Immature natural killer cell (primary cell): ENCODE measurements at places on chromosomes 5 and 9. TPM values are rescaled to one million over a fixed set of nuclear protein-coding genes. Genes with fewer than 3 reads are reported as not detected.

SPINK13 gene
- polyA plus RNA-seq: not detected

MRPL41 gene
- 87.7 TPM for polyA plus RNA-seq

PCSK1 gene
- polyA plus RNA-seq: not detected

TGFBI gene
- 13.3 TPM for polyA plus RNA-seq

SPEF2 gene
- polyA plus RNA-seq: 2.2 TPM

NR4A3 gene
- polyA plus RNA-seq: 0.88 TPM

BNIP1 gene
- polyA plus RNA-seq: 14.4 TPM

FAXDC2 gene
- 0.72 TPM for polyA plus RNA-seq

PCDHGB3 gene
- 0.15 TPM for polyA plus RNA-seq

ARL15 gene
- 15.0 TPM for polyA plus RNA-seq

DNA sequence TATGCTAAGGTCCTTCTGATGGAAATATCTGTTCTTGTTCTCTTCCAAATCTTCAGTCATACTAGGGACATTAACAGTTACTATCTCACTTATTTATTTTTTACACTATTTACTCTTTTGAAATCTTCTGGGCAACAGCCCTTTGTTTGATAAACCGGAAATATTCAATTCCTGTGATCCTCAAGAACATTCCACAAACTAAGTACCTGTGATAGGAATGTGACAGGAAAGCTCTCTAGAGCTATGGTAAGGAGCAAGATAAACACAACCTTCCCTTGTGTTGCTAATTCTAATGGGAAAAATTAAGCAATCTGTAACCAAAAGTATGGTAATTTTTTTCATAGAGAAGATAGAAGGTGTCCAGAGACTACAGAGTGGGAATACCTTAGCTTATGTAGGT, 22.0 kb upstream of the ANKRD34B start:
- H3K36me3 ChIP-seq: no peaks in the 10 kb centered on the region
- no peak overlapping the region for H3K27ac ChIP-seq
- H3K4me3 ChIP-seq: no peak overlapping the region
- H3K27me3 ChIP-seq: no peaks in the 10 kb centered on the region

- no peak overlapping the region for H3K27ac ChIP-seq
- no peak for DNase-seq
- H3K27me3 ChIP-seq: peaks cover 3% of the 10 kb centered on the region
- H3K36me3 ChIP-seq: no peaks in the 10 kb centered on the region
- H3K4me3 ChIP-seq: no peak overlapping the region
These were observed 791.9 kb upstream of the CDH6 start for GRCh38 chr5:30401479-30402058.

DNA sequence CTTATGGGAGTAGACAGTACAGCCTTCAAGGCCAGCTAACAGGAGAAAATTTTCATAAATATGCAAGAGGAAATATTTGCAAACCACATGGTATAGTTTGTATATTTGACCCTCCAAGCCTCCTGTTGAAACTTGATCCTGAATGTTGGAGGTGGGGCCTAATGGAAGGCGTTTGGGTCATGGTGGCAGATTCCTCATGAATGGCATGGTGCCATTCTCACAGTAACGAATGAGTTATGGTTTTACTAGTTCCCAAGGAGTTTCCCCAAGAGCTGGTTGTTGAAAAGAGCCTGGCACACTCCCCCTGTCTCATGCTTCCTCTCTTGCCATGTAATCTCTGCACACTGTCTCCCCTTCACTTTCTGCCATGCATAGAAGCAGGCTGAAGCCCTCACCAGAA, 3.3 kb upstream of the PAIP1 start:
- peaks cover 6% of the 10 kb centered on the region for H3K27me3 ChIP-seq
- peaks cover 17% of the 10 kb centered on the region for H3K4me1 ChIP-seq
- no peak overlapping the region for H3K4me3 ChIP-seq
- no peak for DNase-seq
- no peaks in the 10 kb centered on the region for H3K36me3 ChIP-seq

DNA sequence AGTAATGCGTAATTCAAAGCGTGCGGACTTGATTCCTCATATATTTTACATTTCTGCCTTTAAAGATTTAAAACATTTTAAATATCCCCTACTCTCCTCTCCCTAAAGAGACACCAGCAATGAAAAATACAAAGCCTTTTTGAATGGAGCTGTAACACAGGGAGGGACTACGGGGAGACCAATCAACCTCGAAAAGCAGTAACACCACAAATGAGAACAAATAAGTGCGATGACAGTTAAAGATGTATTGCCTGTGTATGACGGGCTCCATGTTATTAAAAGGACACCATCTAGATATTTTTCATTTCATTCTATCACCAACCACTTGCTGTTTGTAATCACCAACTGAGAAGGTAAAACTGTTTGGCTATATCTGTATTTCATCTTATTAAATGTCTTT, 230.3 kb upstream of the TBCA start:
- no peak overlapping the region for H3K4me3 ChIP-seq
- no peaks in the 10 kb centered on the region for H3K4me1 ChIP-seq
- H3K36me3 ChIP-seq: peaks cover 3% of the 10 kb centered on the region
- H3K27me3 ChIP-seq: no peaks in the 10 kb centered on the region
- DNase-seq: no peak

DNA sequence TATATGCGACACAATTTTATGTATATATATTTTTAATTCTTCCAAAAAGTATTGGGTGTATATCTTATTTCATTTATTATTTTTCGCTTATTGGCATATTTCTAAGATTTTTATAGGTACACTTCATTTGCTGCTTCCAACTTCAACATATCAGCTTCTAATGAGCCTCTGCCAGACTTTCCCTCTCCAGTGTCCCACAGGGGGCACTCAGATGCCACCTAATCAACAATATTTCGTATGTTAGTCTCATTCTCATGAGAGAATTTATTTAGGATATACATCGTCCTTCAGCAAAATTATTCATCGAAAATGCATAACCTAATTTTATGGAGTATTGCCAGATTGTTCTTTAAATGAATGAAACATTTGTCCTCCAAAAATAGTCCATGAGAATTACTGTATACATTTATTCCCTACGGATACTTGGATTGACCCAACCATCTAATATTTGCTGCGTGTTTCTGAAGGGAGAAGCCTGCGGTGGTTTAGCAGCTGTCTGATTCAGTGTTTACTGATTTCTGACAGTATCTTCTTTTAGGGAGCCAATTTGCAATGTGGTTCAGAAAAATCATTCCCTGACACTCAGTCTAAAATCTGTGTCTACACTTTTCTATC, 100.6 kb upstream of the SELENOP start:
- peak; percentile 65 for DNase-seq
- no peaks in the 10 kb centered on the region for H3K36me3 ChIP-seq

DNA sequence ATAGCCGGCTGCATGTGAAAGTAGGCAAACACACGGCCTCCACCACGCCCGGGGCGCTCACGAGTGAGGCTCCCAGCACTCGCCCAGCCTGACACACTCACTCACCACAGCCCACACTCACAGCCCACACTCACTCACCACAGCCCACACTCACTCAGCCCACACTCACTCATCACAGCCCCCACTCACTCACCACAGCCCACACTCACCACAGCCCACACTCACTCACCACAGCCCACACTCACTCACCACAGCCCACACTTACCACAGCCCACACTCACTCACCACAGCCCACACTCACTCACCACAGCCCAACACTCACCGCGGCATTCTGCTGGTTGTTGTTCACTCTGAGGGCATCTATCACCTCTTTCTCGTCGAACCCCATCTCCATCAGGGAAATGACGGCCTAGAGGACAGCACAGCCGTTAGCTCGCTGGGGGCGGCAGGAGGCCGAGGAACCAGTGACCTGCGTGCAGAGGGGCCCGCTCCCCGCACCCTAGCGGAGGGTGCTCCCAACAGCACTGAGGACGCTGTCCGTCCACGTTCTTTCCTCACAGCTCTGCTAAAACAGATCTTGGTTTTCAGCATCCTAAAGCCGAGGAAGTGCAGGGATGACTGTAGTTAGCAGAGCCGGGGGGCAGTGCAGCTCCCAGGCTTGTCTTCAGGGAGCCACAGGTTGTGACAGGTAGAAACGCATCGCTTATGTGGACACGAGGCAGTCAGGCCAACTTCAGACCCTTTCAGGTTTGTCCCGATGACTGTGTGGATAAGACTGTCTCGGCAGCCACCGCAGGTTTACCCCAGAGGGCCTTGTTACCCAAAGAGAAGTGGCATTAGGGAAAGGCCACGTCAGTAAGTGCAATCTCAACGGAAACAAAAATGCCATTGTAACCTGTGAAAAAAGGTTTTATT, 21.6 kb downstream of the UBAC1 start:
- peak overlapping the region; percentile 100 for H3K27ac ChIP-seq
- peaks cover 16% of the 10 kb centered on the region for H3K4me1 ChIP-seq
- peak; percentile 71 for DNase-seq

DNA sequence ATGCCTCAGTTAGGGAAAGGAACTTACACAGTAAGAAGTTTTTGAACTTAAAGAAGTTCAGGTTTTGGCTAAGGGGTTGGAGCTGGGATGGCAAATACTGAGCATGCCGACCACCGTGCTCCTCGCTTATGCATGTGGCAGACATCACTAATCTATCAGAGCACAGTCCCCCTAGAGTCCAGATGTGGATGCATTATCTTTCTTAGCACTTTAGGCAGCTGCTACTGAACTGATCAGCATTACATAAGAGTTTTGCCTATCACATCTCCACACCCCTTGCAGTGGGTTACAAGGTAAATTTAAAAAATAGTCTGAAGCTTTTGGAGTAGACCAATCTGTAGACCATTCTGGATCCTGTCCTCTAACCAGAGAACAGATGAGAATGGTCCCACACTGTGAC, 22.4 kb downstream of the MACIR start:
- H3K4me3 ChIP-seq: no peak overlapping the region
- H3K4me1 ChIP-seq: no peaks in the 10 kb centered on the region
- H3K36me3 ChIP-seq: no peaks in the 10 kb centered on the region
- H3K27me3 ChIP-seq: no peaks in the 10 kb centered on the region
- DNase-seq: no peak

DNA sequence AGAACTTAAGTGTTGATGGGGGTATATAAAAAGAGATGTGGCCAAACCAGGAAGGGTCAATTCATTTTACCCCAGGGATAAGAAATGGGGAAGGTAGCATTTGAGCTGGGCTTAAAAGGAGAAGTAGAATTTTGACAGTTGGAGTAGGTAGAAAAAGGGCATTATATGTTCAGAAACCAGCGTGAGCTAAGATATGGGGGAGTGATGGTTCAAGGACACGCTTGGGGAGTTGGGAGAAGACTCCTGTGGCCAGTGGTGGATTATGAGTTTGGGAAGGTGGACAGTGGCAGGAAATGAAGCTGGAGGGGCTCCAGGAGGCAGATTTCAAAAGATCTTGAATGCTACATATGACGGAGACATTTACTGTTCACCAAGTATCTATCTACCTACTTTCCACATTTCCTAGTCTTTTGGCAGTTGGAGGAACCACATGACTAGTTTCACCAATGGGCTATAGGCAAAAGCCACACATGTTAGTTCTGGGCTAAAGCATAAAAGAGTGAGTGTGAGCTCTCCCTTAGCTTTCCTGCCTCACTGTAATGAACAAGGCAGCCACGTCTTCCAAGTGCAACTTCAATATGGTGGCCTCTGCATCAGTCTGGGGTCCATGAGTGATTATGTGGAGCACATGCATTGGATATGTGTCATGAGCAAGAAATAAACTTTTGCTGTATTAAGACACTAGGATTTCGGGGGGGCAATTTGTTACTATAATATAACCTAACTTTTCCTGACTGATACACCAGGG, 15.7 kb upstream of the GSN start:
- no peaks in the 10 kb centered on the region for H3K4me1 ChIP-seq
- DNase-seq: no peak
- peaks cover 6% of the 10 kb centered on the region for H3K36me3 ChIP-seq
- H3K27me3 ChIP-seq: no peaks in the 10 kb centered on the region
- H3K4me3 ChIP-seq: no peak overlapping the region

DNA sequence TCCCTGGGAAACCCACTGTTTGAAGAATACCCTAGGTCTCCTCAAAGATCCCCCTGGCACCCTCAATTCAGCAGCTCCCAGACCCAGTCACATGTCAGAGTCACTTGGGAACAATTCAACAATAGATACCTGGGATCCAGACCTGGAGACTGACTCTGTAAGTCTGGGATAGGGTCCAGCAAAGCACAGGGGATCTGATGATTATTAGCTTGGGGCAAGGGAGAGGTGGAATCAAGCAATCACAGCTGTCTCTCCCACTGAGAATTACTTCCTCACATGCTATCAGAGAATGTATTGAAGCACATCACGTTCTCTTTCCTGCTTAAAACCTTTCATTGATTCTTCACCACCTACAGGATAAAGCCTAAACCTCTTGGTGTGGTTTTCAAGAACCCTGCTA, 5.9 kb downstream of the FAM193B start:
- no peaks in the 10 kb centered on the region for H3K27me3 ChIP-seq
- H3K4me3 ChIP-seq: no peak overlapping the region
- DNase-seq: no peak
- no peaks in the 10 kb centered on the region for H3K36me3 ChIP-seq
- H3K27ac ChIP-seq: no peak overlapping the region

DNA sequence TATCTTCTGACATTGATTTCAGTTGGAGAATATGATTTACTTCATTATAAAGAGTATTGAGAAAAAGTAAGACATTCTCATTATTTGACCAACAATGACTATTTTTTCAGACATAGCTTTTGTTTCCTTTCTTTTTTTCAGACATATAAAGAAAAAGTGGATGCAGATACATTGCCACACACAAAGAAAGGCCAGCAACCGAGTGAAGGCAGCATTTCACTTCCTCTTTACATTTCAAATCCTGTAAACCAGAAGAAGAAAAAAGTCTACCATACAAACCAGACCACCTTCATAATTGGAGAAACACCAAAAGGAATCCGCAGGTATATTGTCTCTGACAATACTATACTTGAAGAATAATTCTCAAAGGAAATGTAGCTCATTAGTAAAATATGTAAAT, 128.9 kb downstream of the ERCC6L2 start:
- peaks cover 4% of the 10 kb centered on the region for H3K27me3 ChIP-seq
- H3K27ac ChIP-seq: no peak overlapping the region
- H3K4me1 ChIP-seq: no peaks in the 10 kb centered on the region
- H3K36me3 ChIP-seq: peaks cover 8% of the 10 kb centered on the region

GRCh38 chr9:84880835-84881234, 211.3 kb downstream of the NTRK2 start:
- H3K4me3 ChIP-seq: no peak overlapping the region
- no peaks in the 10 kb centered on the region for H3K27me3 ChIP-seq
- H3K27ac ChIP-seq: no peak overlapping the region
- H3K4me1 ChIP-seq: no peaks in the 10 kb centered on the region
- no peaks in the 10 kb centered on the region for H3K36me3 ChIP-seq

- no peaks in the 10 kb centered on the region for H3K27me3 ChIP-seq
- no peak for DNase-seq
- H3K4me1 ChIP-seq: no peaks in the 10 kb centered on the region
- no peak overlapping the region for H3K27ac ChIP-seq
- H3K4me3 ChIP-seq: no peak overlapping the region
These were observed 49.5 kb downstream of the C7 start for GRCh38 chr5:40958811-40959210.

GRCh38 chr9:79868567-79869189, 296.9 kb downstream of the TLE4 start:
- DNase-seq: no peak
- no peaks in the 10 kb centered on the region for H3K4me1 ChIP-seq
- H3K27me3 ChIP-seq: no peaks in the 10 kb centered on the region
- H3K4me3 ChIP-seq: no peak overlapping the region
- H3K27ac ChIP-seq: no peak overlapping the region

GRCh38 chr9:130927338-130927737, 11.7 kb downstream of the FIBCD1 start:
- H3K27me3 ChIP-seq: peaks cover 2% of the 10 kb centered on the region
- H3K27ac ChIP-seq: no peak overlapping the region
- H3K4me3 ChIP-seq: no peak overlapping the region

- peaks cover 45% of the 10 kb centered on the region for H3K4me1 ChIP-seq
- peaks cover 1% of the 10 kb centered on the region for H3K27me3 ChIP-seq
- peaks cover 8% of the 10 kb centered on the region for H3K36me3 ChIP-seq
- DNase-seq: no peak
- no peak overlapping the region for H3K4me3 ChIP-seq
These were observed 35.2 kb downstream of the GOLPH3 start for GRCh38 chr5:32138839-32139493.
